Cardiac septum (tissue), 1 donor: ENCODE measurements at places on chromosomes 1 and 21.

DNA sequence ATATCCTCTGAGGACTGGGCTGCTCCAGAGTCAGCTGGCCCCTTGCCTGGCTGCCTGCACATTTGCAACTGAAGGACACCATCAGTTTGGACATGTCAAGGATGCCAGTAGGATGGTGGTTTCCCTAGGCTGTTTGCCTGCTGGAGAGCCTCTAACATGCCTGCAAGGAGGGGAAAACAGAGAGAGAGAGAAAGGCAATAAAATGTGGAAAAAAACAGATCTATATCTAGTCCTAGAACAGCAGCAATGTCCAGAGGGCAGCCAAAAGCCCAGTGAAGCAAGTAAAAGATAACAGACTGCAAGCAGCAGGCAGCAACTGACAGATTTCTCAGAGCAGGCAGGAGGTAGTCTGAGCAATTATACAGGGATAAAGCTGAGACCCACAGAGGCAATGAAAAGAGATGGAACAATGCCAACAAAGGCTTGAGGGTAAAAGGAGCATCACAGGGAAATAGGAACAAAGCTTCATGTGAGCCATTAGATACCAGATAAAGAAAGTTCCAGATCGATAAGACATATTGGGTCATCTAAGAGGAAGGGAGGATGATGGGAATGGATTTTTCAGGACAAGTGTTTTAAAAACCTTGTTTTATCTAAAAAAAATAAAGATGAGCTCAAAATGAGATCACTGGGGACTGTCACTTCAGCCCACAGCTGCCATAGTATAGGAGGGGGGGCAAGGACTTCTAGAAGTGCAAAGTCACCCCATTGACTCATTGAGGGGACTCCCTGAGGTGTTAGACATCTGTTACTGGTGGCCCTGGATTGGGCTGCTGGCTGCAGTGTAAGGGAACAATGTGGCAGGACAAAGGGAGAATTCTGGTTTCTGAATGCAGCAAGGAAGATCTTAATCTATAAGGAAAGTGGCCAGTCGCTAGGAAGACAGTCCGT, 38.6 kb upstream of the GADD45A start:
- no peak for DNase-seq

DNA sequence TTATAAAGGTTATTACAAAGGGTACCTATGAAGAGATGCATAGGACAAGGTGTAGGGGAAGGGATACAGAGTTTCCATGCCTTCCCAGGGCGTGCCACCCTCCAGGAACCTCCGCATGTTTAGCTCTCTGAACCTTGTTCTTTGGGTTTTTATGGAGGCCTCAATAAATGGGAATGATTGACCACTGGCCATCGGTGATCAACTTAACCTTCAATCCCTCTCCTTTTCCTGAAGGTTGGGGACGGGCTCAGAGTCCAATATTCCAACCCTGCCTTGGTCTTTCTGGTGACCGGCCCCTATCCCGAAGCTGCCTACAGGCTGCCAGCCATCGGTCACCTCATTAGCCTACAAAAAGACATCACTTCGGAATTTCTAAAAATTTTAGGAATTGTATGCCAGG, 11.7 kb downstream of the CD244 start:
- no peak for DNase-seq

DNA sequence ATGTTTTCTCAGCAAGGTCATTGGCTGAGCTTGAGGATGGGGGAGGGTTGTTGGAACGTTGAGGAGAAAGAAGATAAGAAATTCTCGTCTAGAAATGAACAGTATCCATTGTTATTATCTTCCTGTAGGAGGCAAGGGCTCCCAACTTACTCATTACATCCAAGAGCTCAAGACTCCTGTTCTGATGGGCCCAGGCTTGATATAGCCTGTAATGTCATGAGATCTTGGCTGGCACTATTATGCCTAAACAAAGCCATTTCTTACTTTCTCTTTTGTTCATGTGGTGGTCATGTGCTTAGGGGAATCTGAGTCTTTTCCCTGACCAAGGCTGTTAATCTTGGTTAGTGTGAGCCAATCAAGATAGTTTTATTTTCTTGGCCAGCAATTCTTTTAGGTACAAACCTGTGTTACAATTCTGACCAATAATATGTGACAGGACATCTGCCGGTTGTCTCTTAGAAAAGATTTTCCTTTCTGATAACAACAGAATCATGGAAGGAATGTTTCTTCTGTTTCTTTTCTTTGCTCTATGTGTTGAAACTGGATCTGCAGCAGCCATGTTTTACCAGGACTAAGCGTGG, 15.2 kb upstream of the IGSF3 start:
- DNase-seq, result no peak

GRCh38 chr21:29224006-29224405, 74.7 kb upstream of the BACH1 start:
- no peak for DNase-seq

- DNase-seq, result no peak
Measured at GRCh38 chr1:54809496-54810074, 8.5 kb upstream of the TTC22 start.

GRCh38 chr1:11134251-11134897, 34.7 kb upstream of the EXOSC10 start:
- no peak for DNase-seq

DNA sequence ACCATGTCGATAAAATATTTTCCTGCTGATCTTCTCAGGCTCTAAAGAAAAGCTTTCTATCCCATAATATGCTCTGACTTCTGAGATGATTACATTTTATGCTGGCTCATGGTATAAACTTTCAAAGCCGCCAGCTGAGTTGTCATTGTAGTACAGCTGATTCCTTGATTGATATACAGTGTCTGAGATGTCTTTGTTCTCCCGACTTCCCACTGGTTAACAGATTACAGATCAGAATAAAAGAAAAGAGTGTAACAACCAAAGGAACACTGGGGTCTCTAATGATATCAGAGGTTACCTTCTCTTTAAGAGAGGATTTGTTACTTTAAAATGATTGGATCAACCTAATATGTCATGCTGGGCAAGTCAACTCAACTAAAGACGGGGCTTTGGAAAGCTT, 485.4 kb upstream of the LRRC7 start:
- no peak for DNase-seq

GRCh38 chr1:230350208-230350921, 75.8 kb downstream of the PGBD5 start:
- DNase-seq, result no peak

DNA sequence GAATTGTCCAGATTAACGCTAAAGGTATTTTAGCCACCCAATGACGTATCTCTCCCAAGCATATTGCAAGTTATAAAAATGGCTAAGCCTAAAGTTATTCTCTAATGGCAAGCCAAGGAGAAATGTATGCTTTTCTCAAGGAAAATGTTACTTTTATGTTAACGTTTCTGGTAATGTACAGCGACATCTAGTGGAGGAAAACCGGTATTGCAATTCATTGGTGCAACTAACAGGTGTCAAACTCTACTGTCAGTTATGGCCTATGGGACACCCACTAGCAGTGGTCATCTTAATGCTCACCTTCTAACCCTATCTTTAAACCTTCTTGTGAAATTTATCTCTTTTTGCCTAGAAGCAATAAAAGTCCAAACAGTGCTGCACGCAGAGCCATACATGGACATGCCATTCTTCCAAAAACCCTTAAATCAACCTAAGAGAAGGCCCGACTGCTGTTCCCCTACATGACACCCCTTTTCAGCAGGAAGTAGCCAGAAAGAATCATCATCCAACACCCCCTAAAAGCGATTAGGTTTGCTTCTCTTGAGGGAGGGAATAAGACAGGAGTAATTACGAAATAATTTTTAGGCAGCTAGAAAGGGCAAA, 68.7 kb upstream of the LRIF1 start:
- DNase-seq, result no peak

GRCh38 chr1:112371775-112372174, 24.2 kb upstream of the CTTNBP2NL start:
- DNase-seq, result no peak
